ENCODE measurements at places on chromosomes 13 and 19. TPM values are rescaled to one million over a fixed set of nuclear protein-coding genes. Genes with fewer than 3 reads are reported as not detected.

The HIPK4 gene
- not detected for total RNA-seq

- no peaks in the 10 kb centered on the region for H3K4me1 ChIP-seq
- H3K4me3 ChIP-seq = no peak overlapping the region
- no peak overlapping the region for H3K27ac ChIP-seq
- no peaks in the 10 kb centered on the region for H3K27me3 ChIP-seq
- DNase-seq = no peak
Observed at GRCh38 chr19:48230555-48231129, 25.1 kb downstream of the CARD8 start.

The DCLK1 gene
- total RNA-seq = 0.79 TPM

GRCh38 chr13:80486402-80486801, 145.5 kb upstream of the SPRY2 start:
- no peaks in the 10 kb centered on the region for H3K27me3 ChIP-seq
- DNase-seq = no peak
- no peaks in the 10 kb centered on the region for H3K36me3 ChIP-seq
- no peaks in the 10 kb centered on the region for H3K4me1 ChIP-seq
- H3K4me3 ChIP-seq = no peak overlapping the region

The ZNF586 gene
- total RNA-seq = 6.8 TPM

The CGB8 gene
- total RNA-seq = not detected

The ATP8A2 gene
- 0.06 TPM for total RNA-seq

- no peak overlapping the region for H3K4me3 ChIP-seq
- H3K36me3 ChIP-seq = no peaks in the 10 kb centered on the region
- H3K27ac ChIP-seq = no peak overlapping the region
Observed at GRCh38 chr13:112171570-112171965, 104.6 kb downstream of the SOX1 start.

The KANK3 gene
- 1.7 TPM for total RNA-seq

GRCh38 chr13:80901111-80901510, 560.2 kb upstream of the SPRY2 start:
- no peak overlapping the region for H3K4me3 ChIP-seq
- no peak overlapping the region for H3K27ac ChIP-seq
- no peaks in the 10 kb centered on the region for H3K36me3 ChIP-seq
- H3K4me1 ChIP-seq = no peaks in the 10 kb centered on the region
- no peaks in the 10 kb centered on the region for H3K27me3 ChIP-seq

DNA sequence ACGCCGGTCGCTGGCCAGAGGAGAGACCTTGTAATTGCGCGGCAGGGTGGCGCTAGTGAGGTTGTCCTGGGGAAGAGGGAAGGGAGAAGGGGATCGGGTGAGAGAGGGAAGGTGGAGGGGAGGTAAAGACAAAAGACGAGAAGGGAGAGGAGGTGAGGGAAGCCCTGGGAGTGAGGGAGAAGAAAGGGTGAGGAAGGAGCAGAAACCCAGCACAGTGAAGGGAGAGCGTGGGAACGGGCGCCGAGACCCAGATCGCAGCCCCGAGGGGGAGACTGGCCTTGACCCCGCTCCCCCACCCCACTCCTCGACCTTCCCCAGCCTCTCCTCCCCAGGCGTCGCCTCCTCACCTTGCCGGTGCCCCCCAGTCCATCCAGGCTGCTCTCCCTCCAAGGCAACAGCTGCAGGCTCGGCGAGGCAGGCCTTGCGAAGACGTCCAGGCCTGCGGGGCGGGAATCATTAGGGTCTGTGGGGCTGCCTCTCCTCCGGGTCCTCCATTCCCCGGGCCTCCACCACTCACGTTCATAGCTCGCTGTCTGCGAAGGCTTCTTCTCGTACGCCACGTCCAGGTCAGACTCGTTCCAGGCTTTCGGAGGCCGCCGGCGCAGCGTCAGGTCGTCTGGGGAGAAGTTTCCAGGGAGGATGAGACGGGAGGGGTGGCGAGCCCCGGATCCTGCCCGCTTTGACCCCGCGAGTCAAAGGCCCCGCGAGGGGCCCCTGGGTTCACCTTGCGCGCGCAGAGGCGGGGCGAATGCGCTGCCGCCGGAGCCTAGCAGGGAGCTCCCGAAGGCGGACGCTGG, 8.8 kb downstream of the PPP1R13L start:
- H3K4me3 ChIP-seq = no peak overlapping the region
- peaks cover 7% of the 10 kb centered on the region for H3K36me3 ChIP-seq
- H3K27me3 ChIP-seq = no peaks in the 10 kb centered on the region
- no peak overlapping the region for H3K27ac ChIP-seq

The FAM83E gene
- total RNA-seq = 1.4 TPM

The KLK12 gene
- not detected for total RNA-seq

DNA sequence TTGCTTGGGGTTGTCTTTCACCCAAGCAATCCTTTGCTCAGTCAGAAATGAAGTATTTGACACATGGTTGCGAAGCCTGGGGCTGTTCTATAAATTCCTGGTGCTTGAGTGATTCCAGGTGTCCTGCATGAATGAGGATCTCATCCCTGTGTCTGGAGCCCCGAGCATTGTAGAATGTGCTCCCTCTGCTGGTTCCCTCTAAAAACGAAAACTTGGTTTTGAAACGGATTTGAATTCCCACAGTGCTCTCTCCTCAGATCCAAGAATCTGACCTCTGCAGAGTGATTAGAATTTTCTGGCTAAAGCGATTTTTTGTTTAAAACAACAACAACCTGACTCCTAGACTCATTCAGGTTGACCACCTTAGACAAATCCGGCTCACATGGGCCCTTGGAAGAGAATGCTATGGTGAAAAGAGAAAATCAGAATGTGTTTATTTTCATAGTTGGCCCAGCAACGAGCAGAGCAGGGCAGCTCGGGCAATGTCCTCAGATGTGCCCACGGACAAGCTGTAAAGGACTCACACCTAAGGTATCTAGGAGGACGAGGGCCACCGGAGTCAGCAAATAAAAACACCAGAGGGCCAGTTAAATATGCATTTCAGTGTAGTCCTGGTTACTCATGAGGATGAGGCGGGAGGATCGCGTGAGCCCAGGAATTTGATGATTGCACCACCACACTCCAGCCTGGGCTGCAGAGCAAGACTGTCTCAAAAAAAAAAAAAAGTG, 8.7 kb upstream of the ATP12A start:
- no peaks in the 10 kb centered on the region for H3K27me3 ChIP-seq
- H3K27ac ChIP-seq = peak overlapping the region; percentile 12
- DNase-seq = peak; percentile 23
- H3K36me3 ChIP-seq = no peaks in the 10 kb centered on the region
- no peaks in the 10 kb centered on the region for H3K4me1 ChIP-seq

DNA sequence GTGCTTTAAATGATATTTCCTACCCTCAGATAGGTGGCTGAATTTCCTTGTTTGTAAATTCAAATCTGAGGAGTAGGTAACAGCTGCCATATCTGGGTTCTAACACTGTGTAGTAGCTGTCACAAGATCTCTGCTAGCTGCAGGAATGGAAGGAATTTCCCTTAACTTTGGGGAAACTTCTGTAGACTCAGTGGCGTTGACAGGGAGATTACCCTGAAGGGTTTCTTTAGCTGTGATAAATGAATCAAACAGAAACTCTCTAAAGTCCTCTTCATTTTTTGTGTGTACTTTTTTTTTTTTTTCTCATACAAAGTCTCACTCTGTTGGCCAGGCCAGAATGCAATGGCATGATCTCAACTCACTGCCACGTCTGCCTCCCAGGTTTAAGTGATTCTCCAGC, 5.3 kb upstream of the EPSTI1 start:
- H3K27me3 ChIP-seq = no peaks in the 10 kb centered on the region
- no peaks in the 10 kb centered on the region for H3K36me3 ChIP-seq
- no peak for DNase-seq
- no peak overlapping the region for H3K27ac ChIP-seq
- H3K4me1 ChIP-seq = no peaks in the 10 kb centered on the region
- H3K4me3 ChIP-seq = no peak overlapping the region

The RNF17 gene
- not detected for total RNA-seq

- H3K27me3 ChIP-seq = no peaks in the 10 kb centered on the region
- peaks cover 42% of the 10 kb centered on the region for H3K36me3 ChIP-seq
- H3K27ac ChIP-seq = no peak overlapping the region
- no peak overlapping the region for H3K4me3 ChIP-seq
- H3K4me1 ChIP-seq = no peaks in the 10 kb centered on the region
- DNase-seq = no peak
Observed at GRCh38 chr13:39016787-39017186, 21.1 kb downstream of the PROSER1 start.

The CPAMD8 gene
- 4.2 TPM for total RNA-seq

- DNase-seq = no peak
- H3K4me1 ChIP-seq = no peaks in the 10 kb centered on the region
- no peak overlapping the region for H3K4me3 ChIP-seq
Observed at GRCh38 chr19:48400018-48400742, 6.7 kb downstream of the GRIN2D start.

The DMKN gene
- total RNA-seq = 86.7 TPM

GRCh38 chr19:9705836-9706235, 30.9 kb upstream of the ZNF562 start:
- no peak overlapping the region for H3K4me3 ChIP-seq
- H3K4me1 ChIP-seq = no peaks in the 10 kb centered on the region
- H3K27me3 ChIP-seq = no peaks in the 10 kb centered on the region
- DNase-seq = no peak

Measured in pancreas (tissue), 10 donors.